ENCODE measurements at places on chromosomes 4 and X.

DNA sequence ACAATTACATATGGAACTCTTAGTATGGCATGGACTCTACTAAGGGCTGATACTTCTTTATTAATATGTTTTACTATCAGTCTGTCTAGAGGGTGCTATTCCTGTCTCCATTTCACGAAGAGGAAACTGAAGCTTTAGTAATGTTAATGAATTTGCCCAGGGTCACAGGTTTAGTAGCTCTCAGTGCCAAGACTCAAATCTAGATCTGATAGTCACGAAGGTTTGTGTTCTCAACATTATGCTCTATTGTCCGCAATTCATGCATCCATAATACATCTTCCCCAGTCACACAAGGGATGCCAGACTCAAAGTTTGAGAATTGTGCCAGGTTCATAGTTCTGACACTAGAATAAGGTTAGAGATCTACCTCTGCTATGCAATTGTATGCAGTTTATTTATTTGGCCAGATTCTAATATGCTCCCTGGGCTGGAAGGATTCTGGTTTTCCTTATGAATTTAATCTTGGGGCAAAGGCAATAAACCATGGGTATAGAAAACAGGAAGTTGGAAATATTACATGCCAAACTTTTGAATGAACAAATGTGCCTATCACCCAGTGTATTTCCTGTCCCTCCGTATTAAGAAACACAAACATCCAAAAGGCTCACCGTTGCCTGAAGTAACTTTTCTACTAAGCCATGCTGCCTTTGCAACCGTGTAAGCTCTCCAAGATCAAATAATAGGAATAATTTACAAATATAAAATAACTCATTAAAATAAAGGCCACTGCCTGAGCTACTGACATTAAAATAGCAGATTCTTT is 478.5 kb downstream of the INPP4B start:
- DNase-seq, result no peak

DNA sequence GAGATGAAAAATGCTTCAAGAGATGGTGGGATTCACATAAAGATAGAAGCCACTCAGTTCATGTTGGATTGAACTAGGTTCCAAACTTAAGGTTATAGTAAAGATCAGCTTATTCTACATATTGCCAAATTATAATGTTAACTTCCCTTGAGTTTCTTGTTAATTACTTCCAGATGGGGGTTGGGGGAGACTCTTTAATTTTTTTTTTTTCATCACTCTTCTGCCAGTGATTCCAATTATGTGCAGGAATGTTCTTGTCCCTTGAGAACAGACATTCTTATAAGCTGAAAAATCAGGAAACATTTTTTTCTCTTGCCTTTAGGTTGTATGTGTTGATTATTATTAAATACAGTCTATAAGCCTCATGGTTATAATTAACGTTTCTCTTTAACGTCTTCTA is 30.0 kb downstream of the MND1 start:
- DNase-seq, result no peak

GRCh38 chrX:154051201-154051810 is 31.6 kb upstream of the IRAK1 start:
- no peak for DNase-seq

DNA sequence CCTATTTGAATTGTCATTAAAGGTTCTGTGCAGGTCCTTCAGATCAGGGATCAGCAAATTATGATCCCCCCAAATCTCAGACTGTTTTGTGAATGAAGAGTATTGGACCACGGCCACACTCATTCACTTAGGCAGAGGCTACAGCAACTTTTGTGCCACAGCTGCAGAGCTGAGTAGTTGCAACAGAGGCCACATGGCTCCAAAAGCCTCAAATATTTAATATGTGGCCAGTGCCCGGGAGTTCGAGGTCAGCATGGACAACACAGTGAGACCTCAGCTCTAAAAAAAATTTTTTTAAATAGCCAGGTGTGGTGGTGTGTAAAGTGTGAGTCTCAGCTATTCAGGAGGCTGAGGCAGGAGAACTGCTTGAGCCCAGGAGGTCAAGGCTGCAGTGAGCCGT is 100.7 kb downstream of the NSUN7 start:
- DNase-seq, result no peak
